ENCODE measurements at places on chromosomes 2 and 18.

GRCh38 chr18:48540251-48541025 is 1.6 kb downstream of the CTIF start:
- no peak for DNase-seq

DNA sequence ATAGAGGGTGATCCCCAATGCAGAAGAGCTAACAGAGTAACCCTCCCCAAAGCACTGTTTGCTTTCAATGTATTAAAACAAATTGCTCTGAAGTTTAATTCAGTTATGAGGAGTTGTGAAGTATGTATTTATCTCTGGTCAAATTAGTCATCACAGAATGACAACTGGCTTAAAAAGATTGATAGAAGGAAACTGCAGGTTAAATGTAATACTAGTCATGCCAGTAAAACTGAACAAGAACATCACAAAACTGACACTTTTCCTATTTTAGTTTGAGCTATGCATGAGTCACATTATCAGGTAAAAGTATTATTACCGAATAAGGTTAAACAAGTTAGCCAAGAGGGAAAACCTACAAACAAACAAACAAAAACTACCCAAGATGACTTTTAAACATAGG is 99.0 kb upstream of the ACVR1C start:
- no peak for DNase-seq

DNA sequence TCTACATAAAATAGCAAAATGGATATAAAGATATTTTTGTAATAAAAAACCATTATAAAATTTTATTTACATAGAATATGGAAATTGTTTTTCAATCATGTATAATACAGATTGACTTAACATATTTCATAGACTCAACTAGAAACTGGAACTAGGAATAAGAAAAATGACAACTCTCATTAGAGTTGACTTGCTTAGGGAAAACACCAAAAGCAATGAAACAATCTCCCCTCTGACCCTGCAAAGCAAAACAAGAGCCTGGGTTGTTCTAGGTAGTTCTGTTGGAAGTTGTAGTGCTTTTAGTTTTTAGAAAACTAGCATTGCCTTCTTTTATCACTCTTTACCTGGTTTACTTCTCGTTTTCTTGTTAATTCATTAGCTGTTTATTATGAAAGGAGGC is 32.2 kb upstream of the MTIF2 start:
- no peak for DNase-seq

DNA sequence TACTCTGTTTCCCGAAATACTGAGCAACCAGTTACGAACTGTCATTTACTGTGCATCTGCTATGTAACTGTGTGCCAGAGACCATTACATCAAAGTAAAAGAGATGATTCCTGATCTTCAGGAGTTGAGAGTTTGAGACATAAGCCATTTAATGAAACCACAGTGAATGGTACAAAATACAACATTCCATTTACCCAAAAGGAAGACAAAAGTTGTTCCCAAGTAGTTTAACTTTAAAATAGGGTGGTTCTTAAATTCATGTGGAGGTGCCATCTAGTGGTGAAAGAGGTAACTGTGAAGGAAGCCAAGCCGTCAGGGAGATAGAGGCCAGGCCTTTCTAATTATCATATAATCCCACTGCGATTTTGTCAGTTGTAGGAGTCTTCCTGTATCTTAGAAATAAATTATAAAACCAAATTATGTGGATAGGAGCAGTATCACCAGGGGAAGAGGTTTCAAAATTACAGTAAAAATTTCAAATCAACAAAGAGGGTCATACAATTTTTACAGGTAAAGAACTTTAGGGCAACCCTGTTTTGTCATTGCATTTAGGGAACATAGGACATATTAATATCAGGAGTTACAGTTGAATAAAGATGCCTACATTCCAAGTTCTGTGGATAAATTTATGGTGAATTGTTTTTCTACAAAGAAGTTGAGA is 67.7 kb downstream of the EPAS1 start:
- DNase-seq = no peak

GRCh38 chr2:25270061-25270460 is 71.7 kb downstream of the DNMT3A start:
- no peak for DNase-seq

DNA sequence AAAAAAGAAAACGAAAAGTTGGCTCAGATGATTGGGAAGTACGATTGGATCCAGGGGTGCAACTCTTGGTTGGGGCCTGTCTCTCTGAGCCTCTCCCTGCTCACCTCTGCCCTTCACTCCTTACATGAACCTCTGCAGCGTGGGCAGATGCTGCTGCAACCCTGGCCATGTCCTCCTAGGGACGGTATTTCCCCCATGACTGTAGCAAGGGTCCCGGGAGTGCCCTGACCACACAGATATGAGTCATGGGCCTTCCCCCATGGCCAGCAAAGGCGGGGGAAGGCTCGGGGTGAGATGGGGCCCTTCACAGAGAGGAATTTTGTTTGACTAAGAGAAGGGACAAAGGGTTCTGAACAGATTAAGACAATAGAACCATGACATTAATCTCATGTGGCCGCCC is 129.0 kb downstream of the NCK2 start:
- no peak for DNase-seq

DNA sequence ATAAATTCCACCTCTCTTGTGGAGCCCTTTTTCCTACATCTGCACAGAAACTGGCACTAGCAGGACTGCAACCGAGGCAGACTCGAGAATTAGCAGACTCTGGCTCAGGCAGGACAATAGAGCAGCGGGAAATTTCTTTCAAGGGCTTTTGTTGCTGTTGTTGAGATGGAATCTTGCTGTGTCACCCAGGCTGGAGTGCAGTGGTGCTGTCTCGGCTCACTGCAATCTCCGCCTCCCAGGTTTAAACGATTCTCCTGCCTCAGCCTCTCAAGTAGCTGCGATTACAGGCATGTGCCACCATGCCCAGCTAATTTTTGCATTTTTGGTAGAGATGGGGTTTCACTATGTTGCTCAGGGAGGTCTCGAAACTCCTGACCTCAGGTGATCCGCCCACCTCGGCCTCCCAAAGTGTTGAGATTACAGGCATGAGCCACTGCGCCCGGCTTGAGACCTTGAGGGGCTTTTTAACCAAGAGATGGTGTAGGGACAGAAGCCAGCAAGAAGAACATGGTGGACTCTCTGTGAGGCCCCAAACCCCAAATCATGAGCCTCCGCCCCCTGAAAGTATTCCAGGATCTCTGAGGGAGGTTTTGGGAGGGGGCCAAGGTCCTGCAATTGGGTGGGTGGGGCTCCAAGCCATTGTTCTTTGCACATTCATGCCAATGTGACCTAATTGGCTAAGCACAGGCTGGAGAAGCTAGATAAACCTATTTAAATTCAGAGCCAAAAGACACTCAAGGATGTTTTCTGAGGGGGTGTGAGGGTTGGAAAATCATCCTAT is 68.4 kb upstream of the MSH2 start:
- no peak for DNase-seq

DNA sequence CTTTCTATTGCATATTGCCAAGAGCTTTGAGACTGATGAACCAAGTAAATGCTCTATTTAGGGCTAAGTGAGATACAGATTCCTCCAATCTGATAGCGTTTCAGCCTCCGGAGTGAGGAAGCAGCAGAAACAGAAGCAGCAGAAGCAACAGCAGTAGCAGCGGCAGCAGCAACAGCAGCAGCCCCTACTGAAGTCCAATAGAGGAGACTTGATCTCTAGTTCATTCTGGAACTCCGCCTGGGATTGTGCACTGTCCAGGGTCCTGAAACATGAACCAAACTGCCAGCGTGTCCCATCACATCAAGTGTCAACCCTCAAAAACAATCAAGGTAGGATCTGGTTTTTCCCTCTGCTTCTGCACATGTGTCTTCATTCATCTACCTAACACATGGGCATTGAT is at the start of gene DPP10:
Gene DPP10, plus strand, starts transcription at position 132 of the 400 bp plus-strand sequence.
- no peak for DNase-seq

GRCh38 chr2:46032161-46032813 is 264.9 kb upstream of the EPAS1 start:
- DNase-seq = no peak

GRCh38 chr18:55405893-55406406 is 182.0 kb downstream of the TCF4 start:
- DNase-seq = no peak

- DNase-seq = no peak
Measured at GRCh38 chr2:59032499-59032898, 791.4 kb upstream of the FANCL start.

DNA sequence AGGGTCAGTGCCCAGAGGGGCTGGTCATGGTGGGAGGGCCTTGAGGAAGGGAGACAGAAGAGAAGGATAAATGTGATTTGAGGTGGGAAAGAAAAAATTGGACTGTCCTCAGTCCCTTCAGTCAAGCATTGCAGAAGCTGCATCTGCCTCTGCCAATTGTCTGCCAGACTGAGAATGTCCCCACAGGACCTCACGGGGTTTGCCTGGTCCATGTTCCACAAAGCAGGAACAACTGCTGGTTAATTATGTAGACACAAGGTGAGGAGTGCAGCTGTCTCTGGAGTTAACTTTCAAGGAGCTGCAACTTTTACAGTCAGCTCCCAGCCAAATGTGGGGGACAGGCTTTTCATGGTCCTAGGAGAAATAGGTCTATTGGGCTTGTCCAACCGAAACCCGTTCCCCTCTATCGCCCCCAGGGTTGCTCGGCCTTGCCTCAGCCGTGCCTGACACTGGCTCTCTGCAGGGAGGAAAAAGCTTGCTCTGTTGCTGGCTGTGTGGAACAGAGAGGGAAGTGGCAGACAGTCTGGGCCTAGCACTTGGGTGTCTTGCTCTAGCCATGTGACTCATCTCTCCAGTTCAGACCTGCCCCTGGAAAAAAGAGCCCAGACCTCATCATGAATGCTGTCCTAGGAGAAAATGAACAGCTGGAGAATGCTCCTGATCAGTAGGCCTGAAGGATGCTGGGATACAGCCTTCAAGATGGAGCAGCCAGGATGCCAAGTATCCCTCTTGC is 31.1 kb upstream of the PAX8 start:
- DNase-seq = no peak

DNA sequence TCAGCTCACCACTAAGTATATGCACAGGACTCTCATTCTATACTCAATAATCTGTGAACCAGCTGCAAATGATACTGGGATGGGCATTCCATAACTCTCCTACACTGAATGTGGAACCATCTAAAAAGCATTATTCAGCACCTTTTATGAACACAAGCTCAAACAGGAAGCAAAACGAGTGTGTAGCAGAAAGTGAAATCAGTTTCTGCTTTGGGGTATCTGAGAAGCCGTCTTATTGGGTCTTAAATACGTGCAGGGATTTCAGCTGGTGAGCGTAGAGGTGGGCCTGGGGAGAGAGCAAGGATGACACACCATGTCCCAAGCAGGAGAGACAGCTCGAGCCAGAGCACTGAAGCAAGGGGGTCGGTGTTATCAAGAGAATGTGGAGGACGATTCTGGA is 120.0 kb upstream of the TTN start:
- no peak for DNase-seq

DNA sequence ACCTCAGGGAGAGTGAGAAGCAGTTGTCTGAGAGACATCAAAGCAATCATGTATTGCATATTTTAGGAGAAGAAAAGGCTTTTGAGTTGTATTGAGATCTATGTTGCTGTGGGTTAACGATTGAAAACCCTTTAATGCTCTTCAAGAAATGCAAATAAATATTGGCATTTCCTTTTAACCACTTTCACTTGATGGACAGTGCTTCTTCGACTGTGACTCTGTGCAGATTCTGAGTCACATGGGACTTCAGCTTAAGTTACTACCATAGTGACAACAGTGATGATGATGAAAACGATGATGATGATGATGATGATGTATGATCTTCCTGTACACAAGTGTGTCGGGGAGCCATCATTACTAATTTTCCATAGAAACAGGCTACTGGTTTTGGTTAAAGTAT is 181.8 kb downstream of the AKAIN1 start:
- DNase-seq = no peak

DNA sequence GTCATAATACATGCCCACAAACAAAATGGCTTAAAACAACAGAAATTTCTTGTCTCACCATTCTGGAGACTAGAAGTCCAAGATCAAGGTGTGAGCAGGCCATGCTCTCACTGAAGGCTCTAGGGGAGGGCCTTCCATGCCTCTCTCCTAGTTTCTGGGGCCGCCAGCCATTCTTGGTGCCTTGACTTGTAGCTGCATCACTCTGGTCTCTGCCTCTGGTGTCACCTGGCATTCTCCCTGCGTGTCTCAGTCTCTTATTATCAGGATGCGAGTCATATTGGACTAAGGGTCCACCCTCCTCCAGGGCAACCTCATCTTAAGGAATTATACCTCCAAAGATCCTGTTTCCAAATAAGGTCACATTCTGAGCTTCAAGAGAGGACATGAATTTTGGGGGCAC is 76.1 kb downstream of the KCNF1 start:
- no peak for DNase-seq

DNA sequence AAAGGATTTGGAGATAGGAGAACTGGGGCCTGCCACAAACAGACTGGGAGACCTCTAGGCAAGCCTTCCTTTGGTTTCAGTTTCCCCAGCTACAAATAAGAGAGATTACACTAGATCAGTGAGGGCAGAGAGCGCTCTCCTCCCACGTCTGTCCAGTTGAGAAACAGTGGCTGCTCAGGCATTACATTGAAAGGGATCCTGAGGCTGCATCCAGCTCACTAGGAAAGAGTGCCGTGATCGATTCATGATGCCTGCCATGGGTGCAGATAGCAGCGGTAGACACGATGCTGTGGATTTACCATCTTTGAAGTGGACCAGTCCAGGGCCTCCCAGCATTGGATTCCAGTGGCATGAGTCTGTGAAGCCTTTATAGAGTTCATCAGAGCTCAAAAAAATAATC is 62.6 kb downstream of the EN1 start:
- DNase-seq = no peak

DNA sequence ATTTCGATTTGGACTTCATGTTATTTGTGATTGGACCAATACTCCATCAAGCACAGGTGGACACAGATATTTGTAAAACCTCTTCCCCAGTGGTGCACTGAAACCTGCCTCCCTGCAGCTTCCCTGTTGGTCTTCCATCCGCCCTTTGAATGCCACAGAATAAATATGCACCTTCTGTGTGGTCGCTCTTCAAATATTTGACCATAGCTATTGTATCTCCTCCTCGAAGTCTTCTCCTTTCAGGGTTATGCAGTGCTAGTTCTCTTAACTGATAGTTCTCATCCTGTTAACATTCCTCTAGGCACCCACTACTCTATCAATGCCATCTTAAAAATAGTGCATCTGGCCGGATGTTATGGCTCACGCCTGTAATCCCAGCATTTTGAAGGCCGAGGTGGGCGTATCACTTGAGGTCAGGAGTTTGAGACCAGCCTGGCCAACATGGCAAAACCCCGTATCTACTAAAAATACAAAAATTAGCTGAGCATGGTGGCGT is 12.5 kb downstream of the SPATS2L start:
- no peak for DNase-seq
